ENCODE measurements at places on chromosomes 5 and 9. TPM values are rescaled to one million over a fixed set of nuclear protein-coding genes. Genes with fewer than 3 reads are reported as not detected.

DNA sequence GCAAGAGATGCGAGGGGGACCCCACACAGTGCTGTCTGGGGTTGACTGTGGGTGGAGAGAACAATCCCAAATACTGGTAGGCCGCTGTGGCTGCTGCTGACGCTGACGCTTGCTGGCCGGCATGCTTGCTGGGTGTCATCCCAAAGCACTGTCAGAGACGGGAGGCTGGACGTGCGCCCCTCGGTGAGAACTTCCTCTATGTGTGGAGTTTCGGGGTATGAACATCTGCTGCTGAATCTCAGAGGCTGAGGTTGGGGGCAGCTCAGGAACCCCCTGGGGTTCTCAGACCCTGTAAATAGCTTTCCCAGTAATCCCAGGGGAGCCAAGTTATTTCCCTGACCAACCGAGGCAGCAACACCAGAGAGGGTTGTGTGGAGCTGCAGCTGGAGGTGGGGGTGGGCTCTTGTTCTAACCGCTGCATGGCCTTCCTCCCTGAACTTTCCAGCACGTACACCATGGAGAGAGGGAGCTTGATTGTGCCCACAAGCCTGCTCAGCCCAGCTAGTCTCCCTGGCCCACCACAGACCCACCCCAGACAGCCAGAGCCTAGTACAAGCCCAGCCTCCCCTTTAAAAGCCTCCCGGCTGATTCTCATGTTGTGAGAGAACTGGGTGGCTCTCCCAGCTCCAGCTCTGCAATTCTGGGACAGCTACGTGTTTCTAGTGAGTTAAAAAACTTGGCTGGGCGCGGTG is 21.8 kb upstream of the SLC12A7 start:
- no peak for DNase-seq

GRCh38 chr9:114429488-114429887 is 41.7 kb upstream of the AKNA start:
- no peak for DNase-seq

DNA sequence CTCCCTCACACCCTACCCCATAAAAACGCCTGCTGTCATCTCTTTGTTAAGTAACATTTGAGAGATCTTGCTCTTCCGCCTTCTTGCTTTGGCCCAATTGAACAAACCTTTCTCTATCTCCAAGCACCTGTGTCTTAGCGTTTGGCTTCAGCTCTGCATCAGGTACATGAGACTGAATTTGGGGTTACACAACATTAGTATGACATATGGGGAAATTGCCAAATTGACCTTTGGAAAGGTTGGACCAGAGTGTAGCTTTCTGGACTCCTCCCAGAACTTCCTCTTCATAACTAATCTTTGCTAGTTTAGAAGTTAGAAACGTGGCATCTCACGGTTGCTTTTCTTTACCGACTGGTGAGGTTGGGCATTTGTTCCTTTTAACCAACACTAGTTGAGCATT is 3.5 kb upstream of the EXOSC3 start:
- no peak for DNase-seq

GRCh38 chr9:96149533-96150280 is 152.3 kb downstream of the HSD17B3 start:
- DNase-seq = no peak

GRCh38 chr5:16871746-16872339 is 64.2 kb downstream of the MYO10 start:
- DNase-seq = no peak

DNA sequence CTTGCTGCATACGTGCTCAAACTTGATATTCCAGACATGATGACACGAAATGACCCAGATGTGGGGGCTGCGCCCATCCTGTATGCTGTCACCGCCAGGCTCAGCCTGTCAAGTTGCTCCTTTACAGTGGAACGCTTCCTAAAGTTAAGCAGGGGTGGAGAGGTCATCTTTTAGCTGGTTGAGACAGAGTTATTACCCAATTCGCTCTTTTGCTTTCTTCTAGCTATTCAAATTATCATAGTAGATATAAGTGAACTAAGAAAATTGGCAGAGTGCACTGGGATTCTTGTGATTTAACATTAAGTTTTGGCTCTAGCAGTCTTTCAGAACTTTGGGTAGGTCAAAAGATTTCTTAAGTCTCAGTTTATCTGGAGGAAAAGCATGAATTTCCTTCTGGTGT is 69.8 kb upstream of the BASP1 start:
- DNase-seq = no peak

Gene WDR5
- 16.1 TPM for total RNA-seq

Gene LIX1
- not detected for total RNA-seq

Gene NTNG2
- total RNA-seq = 4.2 TPM

Gene TXNDC8
- total RNA-seq = not detected

Gene NEUROG1
- not detected for total RNA-seq

All from omental fat pad (tissue), 4 donors.